ENCODE measurements at places on chromosomes 12 and 14.
A peak's percentile ranks its signal among the peaks of the same experiment; 100 is the strongest.

DNA sequence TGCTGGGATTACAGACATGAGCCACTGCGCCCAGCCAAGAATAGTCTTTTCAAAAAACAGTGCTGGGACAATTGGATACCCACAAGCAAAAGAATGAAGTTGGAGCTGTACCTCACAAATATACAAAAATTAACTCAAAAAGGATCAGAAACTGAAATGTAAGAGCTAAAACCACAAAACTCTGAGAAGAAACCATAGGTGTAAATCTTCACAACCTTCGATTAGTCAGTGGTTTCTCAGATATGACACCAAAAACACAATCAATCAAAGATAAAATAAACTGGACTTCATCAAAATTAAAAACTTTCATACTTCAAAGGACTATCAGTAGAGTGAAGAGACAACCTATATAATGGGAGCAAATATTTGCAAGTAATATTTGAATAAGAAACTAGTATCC lies 35.3 kb downstream of the SLC25A47 start:
- DNase-seq: no peak

- DNase-seq: no peak
Measured at GRCh38 chr14:73977896-73978295, 27.8 kb downstream of the COQ6 start.

GRCh38 chr14:104100171-104101085 lies 14.9 kb downstream of the ASPG start:
- no peak for DNase-seq

GRCh38 chr12:71269281-71269598 lies 111.4 kb upstream of the TSPAN8 start:
- DNase-seq: no peak

DNA sequence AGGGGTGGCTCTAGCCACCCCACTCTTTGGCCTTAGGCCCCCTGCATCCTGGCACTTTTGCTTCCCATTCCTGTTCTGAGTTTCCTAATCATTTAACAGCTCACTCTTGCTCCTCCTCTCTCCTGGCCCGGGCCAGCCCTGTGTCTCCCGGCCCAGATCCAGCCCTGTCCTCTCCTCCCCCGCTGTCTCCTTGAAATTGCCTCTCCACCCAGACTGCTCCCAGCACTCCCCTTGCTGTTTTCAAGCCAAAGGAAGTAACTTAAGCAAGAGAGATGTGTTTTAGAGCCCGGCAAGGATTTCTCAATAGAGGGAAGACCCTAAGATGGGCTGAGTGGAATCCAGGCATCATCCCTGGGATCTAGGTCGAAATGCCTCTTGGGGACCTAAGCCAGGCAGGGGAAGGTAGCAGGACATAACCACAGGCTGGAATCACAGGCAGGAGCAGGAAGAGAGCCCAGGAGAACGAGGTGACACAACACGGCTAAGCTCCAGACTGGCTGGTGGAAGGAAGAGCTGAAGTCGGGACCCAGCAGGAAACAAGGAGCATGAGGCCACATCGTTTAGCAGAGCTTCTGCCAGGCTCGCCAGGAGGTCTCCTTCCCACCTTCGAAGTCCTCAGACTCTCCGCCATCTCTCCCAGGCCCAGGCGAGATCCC lies 2.0 kb upstream of the LRP1-AS start:
- no peak for DNase-seq

- DNase-seq: peak; percentile 63
Measured at GRCh38 chr14:56491299-56492285, 88.0 kb upstream of the TMEM260 start.

Data from OCI-M1 (cell line).